Bone marrow (tissue), 2 donors: ENCODE measurements at places on chromosomes 5 and 9.

GRCh38 chr5:57676222-57677098 is 193.8 kb upstream of the ACTBL2 start:
- no peak for DNase-seq

- no peak for DNase-seq
These were observed 12.2 kb upstream of the ELL2 start for GRCh38 chr5:95973793-95974325.

DNA sequence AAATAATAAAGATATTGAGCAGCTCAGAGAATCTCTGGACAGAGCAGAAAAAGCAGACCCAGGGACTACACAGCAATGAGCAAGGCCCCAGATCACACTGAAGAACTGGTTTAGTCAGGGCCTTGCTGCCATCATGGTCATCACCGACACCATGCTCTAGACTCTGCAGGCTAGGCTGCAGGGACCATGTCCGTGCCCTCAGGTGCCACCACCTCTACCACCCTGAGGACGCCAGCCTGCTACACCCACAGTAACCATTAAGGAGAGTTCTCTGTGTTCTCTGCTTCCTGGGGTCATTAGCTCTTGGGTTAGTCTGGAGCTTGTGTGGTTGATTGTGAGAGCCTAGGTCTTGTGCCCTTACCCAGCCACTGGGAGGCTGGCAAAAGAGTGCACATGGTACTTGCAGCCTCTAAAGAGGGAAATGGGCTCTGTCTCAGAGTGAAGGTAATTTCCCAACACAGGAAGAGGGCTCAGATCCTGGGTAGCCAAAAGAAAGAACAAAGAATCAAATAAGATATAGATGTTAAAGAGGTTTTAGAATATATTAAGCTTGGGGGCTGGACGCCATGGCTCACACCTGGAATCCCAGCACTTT is 31.9 kb upstream of the JADE2 start:
- DNase-seq = no peak

GRCh38 chr9:89721176-89721700 is 116.4 kb downstream of the GADD45G start:
- no peak for DNase-seq

GRCh38 chr9:34600908-34601307 is 11.0 kb downstream of the RPP25L start:
- no peak for DNase-seq

DNA sequence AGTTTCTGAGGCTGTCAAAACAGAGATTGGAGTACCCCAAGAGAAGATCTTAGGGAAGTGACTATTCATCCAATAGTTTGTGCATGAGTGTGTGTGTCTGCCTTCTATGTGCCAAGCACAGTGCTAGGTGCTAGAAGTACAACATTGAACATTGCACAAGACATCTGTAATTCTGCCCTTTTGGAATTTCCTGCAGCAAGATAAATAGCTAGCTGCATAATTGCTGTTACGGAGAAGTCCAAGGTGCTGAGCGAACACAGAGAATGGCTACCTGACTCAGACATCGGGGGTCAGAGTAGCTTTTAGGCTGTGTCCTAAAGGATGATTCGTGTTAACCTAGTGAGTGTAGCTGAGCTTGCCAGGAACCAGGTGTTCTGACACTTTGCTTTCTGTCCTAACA is 44.8 kb downstream of the PAPPA start:
- DNase-seq = no peak

GRCh38 chr5:44727100-44727499 is 81.6 kb upstream of the MRPS30 start:
- DNase-seq = no peak

- no peak for DNase-seq
These were observed 24.6 kb downstream of the TUT7 start for GRCh38 chr9:86329649-86330048.
